ENCODE measurements at places on chromosomes 7 and 10.

DNA sequence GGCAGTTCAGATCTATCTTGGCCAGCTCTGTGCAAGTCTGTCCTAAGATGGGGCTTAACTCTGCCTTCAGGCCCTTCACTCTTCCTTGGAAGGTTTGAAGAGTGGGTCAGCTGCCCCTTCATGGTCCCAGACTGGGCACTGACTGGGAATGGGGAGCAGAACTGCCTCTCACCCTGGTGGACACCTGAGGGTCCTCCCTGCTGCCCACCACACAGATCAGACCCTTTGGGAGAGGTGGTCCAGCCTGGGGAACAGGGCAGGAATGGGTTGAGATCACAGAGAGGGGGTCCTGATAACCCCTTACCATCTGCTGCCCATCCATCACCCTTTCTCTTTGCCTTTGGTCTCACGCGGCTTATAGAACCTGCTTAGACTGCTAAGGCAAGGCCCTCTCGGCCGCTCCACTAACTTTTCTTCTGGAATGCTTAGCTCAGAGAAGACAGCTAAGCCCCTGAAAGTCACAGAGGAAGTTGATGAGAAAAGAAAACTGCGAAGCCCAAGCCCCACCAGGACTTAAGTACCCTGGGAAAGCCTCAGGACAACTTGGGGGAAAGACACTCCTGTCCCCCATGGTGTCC, 402 bp upstream of the CDHR1 start:
- no peak for DNase-seq

GRCh38 chr7:101084865-101085161, 468 bp upstream of the TRIM56 start:
- no peak for DNase-seq

DNA sequence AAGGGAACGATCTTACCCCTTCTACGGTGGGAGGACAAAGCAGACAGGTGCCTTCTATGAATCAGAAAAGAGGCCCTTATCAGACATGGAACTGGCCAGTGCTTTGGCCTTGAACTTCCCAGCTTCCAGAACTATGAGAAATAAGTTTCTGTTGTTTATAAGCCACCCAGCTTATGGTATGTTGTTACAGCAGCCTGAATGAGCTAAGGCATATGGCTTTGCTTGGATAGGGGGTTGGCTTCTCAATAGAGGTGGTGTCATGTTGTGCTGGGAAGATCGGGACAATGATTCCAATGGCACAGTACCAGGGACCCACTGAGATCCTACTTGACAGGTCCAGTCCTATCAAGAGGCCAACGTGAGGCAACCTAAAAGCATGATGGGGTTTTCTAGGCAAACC, 183.4 kb upstream of the BMPER start:
- no peak for DNase-seq

- no peak for DNase-seq
Measured at GRCh38 chr10:97779492-97779891, 7.7 kb upstream of the SFRP5 start.

DNA sequence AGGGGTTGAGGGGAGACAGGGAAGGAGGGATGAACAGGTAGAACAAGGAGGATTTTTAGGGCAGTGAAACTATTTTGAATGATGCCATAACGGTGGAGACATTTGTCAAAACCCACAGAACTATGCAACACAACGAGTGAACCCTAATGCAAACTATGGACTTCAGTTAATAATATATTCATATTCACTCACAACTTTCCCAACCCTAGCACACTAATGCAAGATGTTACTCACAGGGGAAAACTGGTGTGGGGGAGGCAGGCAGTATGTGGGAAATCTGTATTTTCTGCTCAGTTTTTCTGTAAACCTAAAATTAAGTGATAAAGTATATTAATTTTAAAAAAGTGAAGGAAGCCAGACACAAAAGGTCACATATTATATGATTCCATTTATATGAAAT, 17.3 kb downstream of the GNA12 start:
- no peak for DNase-seq

DNA sequence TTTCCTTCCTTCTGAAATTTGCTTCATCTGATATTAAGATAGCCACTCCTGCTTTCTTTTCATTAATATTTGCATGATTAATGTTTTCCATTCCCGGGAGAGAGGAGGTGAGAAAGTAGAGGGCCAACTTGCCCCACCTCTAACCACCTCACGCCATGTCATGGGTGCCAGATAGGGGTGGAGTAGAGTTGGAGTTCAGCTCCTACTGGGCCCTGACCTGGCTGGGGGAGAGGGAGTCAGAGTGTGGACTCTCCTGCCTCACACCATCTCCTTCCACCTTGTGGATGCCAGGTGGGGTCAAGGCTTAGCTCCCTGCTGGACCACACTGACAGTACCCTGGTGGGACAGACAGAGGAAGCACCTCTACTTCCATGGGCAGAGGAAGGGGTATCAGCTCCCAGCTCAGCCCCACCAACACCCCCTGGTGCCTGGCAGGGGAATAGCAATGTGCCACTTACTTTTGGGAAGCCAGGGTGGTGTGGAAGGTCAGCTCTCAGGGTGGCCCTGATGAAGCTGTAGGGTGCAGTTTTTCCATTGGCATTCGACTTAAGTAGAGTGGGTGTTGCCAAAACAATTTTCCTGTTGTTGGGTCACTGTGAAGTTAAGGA, 28.0 kb downstream of the CHST12 start:
- peak; percentile 39 for DNase-seq

GRCh38 chr10:85147346-85148250, 819.2 kb downstream of the CCSER2 start:
- DNase-seq, result no peak

- no peak for DNase-seq
Measured at GRCh38 chr7:44961844-44962482, 16.9 kb downstream of the MYO1G start.

DNA sequence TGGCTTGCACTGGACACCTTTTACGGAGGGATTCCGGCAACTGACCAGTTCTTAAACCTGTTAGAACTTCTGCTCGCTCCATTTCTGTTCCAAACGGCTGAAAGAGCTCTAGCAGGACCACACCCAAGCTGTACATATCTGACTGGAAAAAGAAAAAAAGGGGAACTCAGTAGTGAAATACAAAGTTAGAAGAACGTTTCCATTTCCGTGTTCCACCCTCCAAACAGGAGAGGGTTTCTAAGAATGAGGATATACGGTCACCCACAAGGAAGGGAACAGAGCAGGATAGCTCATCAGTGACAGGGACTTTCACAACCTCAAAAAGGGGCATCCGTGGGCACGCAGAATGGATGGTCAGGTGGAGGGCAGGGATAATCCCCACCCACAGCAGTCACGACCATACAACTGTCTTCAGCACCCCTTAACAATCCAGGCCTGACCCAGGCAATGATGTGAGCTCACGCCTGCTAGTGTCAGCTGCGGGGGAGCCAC, 4.3 kb upstream of the ANKRD61 start:
- no peak for DNase-seq

DNA sequence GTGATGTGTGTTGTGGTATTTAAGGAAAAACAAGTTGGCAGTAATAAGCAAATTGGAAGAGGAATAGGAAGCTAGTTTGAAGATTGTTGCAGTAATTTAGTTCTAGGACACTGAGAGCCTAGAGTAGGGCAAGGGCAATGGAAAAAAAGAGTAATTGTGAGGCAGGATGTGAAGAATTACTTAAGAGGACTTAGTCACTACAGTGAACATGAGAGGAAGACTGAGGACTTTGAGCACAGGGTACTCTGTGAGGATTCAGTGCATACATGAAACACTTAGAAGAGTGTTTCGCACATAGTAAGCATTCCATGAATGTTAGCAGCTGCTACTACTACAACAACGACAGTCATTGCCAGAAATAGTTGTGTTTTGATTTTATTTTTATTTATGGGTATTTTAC, 30.9 kb upstream of the DKK1 start:
- no peak for DNase-seq

GRCh38 chr7:100825215-100825671, 2.1 kb downstream of the EPHB4 start:
- DNase-seq, result no peak

GRCh38 chr10:126075009-126075408, 178.6 kb downstream of the FANK1 start:
- no peak for DNase-seq

GRCh38 chr7:29435167-29435566, 128.5 kb upstream of the PRR15 start:
- DNase-seq, result no peak

DNA sequence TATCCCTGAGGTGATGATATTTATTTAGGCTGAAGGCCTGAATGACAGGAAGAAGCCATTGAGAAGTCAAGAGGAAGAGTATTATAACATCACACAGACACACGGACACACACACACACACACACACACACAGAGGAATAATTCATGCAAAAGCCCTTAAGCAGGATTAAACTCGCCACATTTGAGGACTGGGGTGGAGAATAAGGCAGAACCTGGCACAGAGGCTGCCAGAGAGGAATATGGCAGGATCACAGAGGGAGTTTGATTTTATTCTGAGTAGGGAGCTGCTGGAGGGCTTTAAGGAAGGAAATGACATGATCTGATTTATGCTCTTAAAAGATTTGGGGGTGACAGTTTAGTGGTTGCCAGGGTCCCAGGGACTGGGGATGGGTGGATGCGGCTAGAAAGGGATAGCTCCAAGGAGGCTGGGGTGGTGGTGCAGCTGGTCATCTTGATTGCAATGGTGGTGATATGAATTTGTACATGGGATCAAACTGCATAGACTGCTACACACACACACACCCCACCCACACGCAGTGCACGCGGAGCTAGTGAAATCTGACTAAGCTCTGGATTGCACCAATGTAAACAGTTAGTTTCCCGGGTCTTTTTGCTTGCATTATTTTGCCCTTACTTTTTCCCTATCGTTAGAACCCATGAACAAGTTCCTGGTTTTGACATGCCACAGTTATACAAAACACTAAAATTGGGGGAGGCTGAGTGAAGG, 11.2 kb downstream of the SMURF1 start:
- no peak for DNase-seq

DNA sequence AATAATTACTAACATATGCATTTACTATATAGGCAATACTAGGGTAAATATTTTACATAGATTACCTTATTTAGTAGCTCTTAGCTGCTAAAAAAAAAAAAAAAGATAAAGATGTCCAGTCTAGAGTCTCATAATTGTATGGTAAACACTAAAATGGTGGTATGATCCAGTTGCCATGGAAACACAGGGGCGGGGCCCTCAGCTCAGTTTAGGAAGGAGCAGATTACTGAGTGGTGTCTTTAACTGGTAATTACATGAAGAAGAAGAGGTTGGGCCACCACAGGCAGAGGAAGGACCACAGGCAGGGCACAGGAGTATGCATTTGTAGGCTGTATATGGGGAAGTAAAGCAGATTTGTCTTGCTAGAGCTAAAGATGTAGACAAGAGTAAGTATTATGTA, 43.7 kb downstream of the ITGB8 start:
- no peak for DNase-seq

DNA sequence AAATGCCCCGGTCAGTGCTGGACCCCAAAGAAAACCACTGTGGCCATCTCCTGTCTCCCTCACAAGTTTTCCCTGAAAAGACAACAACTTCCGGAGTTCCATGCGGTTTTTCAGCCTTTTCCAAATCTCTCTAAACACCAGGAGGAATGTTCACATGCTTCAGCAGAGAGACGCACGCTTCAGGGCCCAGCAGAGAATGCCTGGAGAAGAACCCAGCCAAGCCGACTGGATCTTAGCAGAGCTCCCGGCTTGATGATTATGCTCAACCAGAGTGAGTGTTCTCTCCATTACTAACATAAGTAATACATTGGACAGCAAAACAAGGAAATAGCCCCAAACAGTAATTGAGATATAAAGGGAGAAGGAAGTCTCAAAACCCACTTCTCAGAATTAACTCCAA, 17.9 kb downstream of the PRKCQ start:
- no peak for DNase-seq

DNA sequence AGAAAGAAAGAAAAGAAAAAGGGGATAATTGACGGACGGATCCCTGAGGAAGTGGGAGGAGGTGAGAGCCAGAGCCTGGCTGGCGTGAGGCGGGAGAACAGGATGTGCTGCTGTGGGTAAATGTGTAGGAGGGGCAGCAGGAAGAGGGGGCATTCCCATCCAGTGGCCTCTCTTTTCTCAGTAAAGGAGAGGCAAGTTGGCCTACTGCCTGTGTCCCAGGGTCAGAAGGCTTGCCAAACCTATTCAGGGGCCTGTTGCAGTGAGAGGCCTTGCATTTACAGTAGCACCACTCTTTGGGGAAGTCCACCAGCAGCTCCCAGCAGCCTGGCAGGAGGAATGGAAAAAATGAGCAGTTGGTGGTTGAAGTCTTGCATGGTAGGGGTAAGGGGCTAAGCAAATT, 26.6 kb upstream of the ASCC1 start:
- DNase-seq, result no peak

GRCh38 chr10:102492344-102492939, 10.1 kb downstream of the ACTR1A start:
- DNase-seq, result no peak

DNA sequence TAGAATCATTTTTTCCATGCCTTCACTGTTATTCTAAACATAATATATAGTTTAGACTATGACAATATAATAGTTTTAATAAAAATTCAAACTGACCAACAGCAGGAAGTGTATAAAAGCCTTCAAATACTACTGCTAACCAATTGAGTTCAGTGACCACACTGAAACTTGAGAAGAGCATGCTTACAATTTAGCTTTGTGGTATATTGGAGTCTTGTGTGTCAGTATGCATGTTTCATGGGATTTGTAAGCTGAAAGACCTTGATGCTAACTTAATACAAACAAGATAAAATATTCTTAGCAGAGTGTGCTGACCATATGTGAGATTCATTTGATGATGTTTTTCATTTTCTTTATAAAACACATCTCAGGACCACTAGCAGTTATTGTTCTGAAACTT, 395.5 kb downstream of the SUGCT start:
- no peak for DNase-seq

DNA sequence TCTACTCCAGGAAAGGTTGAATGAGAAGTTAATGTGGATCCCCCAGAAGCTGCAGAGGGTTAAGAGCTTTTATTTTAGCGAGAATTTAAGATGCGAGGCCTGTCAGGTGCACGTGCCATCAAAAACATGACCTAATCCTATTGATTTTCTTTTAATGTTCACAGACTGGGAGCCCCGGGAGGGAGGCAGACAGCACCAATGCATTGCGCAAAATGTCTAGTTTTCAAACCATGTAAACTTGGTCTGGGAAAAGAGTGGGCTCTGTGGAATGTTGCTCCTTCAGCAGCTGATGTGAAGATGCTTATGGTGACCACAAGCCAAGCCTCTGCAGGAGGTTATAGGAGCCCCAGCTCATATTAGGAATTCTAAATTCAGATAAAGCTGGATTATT, 172.0 kb upstream of the ITGB1 start:
- DNase-seq, result no peak

Measured in stimulated activated CD4-positive, alpha-beta T cell treated with anti-CD3 and anti-CD28 coated beads, Interleukin-4, amount 100 ng/mL, for 24 hours (primary cell).